Stimulated activated CD4-positive, alpha-beta T cell treated with anti-CD3 and anti-CD28 coated beads, Interleukin-15, amount 100 ng/mL, for 48 hours (primary cell): ENCODE measurements at places on chromosomes 12 and 14.

DNA sequence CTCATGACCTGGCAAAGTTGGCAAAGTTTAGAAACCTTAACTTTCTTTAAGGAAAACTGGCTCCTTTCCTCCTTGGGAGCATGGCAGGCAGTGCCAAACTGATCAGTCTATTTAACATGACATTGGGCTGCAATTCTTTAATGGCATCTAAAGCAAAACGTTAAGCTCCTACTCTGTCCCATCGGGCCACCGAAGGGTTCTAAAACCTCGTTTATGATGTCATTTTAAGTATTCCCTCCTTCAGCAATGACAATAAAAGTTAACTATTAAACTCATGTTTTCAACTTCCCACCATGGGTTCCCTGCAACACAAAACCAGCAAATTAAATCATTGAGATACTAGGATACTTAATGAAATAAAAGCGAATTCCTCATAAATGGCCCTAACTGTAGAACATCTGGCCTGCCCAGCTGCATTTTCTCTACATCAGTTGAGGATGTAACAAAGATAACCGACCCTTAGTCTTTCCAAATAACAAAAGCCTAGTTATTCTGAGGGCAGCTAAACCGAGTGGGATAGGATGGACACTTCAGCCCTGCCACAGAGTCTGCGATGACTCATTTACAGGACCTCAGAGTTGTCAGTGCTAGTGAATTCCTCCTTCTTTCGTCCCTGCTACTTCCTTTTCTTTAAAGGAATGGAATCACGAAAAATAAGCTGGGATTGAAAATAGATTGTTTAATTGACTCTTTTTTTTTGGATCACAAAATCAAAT, 34.5 kb upstream of the RIC8B start:
- DNase-seq: no peak

DNA sequence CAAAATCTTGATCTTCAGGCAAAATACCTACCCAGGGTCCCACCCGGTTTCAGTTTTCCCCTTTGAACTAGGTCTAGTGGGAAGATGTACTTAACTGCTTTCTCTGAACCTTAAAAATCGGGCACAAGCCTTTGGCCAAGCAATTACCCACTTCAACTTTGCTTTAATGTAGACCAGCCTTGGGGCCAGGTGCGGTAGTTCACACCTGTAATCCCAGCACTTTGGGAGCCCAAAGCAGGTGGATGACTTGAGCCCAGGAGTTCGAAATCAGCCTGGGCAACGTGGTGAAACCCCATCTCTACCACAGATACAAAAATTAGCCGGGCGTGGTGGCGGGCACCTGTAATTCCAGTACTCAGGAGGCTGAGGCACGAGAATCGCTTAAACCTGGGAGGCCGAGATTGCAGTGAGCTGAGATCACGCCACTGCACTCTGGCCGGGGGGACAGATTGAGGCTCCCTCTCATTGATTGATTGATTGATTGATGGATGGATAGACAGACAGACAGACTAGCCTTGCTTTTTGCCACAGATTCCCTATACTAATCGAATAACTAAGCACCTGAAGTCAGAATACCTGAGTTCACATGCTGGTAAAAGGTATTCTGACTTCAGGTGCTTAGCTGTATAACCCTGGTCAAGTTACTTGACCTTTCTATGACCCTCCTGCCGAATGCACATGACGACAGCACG, 1.9 kb downstream of the CLIP1 start:
- no peak for DNase-seq

DNA sequence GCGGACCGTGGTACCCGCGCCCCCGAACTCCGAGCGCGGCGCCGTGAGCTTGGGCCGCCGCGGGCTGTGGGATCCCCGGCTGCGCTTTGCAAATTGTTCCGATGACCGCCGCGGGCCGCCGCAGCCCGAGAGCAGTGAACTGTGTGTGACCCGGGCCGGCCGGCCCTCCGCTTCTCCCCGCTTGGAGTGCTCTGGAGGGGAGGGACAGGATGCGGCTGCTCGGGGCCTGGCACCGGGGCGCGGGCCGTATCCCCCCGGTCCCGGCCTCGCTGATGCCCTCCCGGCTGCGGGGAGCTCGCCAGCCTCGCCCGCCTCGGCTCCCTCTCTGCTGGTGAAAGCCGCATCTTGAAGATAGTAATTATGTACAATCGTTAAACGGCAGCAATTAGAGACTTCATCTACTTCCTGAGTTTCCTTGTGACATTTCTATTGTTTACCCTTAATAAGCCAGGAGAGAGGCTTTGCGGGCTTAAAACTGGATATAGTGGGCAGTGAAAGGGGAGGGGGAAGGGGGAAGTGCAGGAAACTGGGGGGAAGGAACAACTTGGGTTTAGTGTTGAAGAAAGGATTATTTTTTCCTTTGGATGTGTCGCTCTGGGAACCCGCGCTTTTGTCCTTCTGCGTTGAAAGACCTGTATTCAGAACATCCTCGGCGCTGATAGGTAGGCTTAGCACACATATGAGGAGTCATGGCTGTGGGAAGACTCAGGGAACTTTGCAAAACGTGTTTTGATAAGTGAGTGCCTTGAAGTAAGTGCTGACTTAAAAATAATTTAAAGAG, 1.2 kb downstream of the PELI2 start:
- DNase-seq: no peak

DNA sequence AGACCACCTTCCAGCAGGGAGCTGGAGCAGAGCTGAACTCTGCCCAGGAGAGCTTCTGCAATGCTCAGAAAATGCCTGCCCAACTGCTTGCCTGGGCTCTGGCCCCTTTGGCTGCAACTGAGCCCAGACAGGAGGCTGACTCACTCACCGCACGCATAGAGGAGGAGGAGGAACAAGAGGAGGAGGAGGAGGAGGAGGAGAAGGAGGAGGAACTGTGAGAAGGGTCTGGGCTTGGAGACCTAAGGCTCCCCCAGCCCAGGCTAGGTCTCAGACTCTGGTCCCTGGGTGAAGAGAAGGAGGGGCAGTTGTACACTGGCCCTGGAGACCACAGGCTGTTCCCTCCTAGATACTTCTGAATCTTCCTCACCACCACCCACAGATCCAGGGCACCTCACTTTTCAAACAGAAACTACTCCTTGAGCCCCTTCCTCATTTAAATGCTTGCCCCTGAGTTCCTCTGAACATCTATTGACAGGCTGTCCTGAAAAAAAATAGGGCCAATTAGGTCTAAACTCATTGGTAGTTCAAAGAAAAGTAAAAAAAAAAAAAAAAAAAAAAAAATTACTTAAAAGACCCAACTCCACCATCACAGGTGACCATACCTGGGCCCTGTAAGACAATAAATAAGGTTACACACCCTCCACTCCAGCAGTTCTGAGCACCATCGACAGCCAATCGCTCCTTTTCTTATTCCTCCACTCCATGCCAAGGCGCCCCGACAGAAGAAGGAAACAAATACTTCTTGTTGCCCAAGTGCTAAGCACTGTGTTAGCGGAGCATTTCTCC, 674 bp downstream of the VDR start:
- peak; percentile 60 for DNase-seq

GRCh38 chr14:26992403-26993115, 394.7 kb upstream of the NOVA1 start:
- DNase-seq: no peak

DNA sequence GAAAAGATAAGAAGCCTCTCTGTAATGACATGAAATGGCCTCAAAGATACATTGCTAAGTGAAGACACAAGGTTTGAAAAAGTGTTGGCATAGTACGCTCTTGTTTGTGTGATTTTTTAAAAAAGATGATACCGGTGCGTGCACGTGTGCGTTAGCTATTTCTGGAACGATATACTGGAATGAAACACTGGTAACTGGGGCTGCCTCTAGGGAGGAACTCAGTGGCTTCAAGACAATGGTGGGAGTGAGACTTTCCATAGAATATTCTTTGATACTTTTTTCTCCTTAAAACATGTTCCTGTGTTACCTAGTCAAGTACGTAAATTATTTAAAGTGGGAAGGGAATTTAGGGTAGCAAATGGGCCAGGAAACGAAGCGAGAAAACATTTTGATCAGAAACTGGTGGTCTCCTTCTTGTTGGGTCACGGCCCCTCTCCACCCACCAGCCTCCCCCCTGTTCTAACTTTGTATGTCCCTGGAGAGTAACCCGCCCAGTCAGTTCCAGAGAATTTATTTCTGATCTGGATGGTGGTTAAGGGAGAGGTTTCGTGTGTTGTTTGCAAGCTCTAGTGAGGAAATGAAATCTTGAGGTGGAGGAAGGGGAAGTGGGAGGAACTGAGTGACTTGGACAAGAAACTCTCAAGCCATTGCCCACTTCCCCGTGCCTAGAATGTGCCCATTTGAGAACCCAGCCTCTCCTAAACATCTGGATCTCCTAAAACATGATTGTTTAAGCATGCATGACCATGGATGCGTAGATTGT, 6.6 kb downstream of the FGF6 start:
- DNase-seq: no peak

DNA sequence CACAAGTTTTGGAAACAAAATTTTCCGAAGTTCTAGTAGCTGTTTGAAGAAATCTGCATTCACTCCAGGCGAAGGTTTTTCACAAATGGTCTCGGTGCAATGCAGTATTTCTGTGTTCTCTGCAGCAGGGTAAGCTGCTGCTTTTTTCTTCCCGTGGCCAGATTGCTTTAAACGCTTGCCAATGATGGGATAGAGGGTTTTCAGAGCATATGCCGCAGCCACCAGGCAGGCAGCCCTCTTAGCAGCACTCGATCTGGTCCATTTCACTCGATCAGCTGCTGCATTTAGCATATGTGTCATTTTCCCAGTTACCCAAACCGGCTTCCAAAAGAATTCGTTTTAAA, 315 bp downstream of the ABCD2 start:
- no peak for DNase-seq

DNA sequence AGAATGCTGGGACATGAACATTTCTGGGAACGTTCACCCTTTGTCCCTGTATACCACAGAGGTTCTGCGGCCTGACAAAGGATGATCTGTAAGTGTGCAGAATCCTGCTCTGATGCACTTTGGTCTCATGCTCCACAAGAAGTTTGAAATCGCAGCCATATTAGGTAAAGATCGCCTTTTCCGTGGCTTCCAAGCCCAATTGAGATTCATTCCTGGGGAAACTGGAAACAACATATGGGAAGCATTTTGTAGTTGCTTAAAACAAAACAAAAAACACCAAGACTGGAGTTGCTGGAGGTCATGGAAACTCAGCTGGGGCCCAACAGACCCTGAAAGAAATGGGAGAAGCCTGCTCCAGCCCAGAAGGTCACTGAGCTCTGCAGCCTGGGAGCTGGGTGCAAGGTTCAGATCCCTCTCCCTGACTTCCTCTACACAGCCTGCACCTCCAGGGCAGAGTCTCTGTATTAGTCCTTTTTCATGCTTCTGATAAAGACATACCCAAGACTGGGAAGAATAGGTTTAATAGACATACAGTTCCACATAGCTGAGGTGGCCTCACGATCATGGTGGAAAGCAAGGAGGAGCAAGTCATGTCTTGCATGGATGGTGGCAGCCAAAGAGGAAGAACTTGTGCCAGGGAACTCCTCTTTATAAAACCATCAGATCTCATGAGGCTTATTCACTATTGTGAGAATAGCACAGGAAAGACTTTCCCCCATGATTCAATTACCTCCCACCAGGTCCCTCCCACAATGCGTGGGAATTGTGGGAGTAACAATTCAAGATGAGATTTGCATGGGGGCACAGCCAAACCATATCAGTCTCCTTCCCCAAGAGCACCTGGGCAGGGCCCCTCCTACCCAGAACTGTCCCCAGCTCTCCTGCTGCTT, 60.8 kb upstream of the CHGA start:
- DNase-seq: no peak
